ENCODE measurements at places on chromosomes 6 and 20. TPM values are rescaled to one million over a fixed set of nuclear protein-coding genes. Genes with fewer than 3 reads are reported as not detected.

EPPIN gene
- total RNA-seq = not detected

LST1 gene
- not detected for total RNA-seq

SF3B5 gene
- 135 TPM for total RNA-seq

SMIM13 gene
- total RNA-seq = 16.8 TPM

CNKSR3 gene
- total RNA-seq = 10.5 TPM

DNA sequence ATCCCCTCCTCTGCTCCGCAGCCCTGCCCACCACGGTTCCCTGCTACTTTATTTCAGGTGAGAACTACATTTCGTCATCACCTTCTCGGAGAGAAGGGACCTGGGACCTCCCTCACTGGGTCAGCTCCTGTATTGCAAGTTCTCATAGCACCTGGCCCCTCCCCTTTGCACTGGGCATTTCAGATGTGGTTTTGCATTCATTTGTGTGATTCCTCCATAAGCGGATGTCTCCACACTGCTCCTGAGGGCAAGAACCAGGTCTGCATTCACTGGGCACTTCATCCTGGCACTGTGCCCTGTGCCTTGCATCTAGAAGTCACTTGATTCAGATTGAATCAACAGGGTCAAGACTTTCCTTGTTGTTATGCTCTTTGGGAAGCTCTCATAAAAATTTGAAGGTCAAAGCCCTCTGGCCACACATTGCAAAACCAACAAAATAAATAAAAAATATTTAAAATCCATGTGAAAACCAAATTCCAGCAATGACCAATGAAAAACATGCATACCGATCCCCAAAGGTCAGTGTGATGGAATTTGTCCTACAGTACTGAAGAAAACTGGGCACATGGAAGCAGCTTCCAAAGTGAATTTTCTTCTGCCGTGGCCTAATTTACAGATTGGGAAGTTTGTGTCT is 89.1 kb upstream of the F13A1 start:
- no peak overlapping the region for H3K27ac ChIP-seq
- H3K4me3 ChIP-seq = no peak overlapping the region
- no peak for DNase-seq
- no peaks in the 10 kb centered on the region for H3K27me3 ChIP-seq
- H3K4me1 ChIP-seq = no peaks in the 10 kb centered on the region

GRCh38 chr20:44931911-44932310 is 22.1 kb downstream of the PABPC1L start:
- no peak overlapping the region for H3K4me3 ChIP-seq
- no peak overlapping the region for H3K27ac ChIP-seq
- H3K27me3 ChIP-seq = no peaks in the 10 kb centered on the region

DNA sequence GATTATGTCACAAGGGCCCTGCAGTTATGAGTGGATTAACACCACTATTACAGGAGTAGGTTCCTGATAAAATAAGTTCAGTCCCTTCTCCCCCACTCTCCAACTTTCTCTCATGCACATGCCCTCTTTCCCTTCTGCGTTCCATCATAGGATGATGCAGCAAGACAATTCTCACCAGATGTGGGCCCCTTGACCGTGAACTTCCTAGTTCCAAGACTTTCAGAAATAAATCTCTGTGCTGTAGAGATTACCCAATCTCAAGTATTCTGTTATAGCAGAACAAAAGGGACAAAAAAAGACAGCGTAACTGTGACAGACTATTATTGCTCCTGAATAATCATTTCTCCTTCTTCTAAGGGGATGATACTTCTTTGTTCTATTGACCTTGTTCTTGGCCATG is 33.8 kb upstream of the TMEM244 start:
- peaks cover 37% of the 10 kb centered on the region for H3K4me1 ChIP-seq
- H3K27me3 ChIP-seq = no peaks in the 10 kb centered on the region
- H3K4me3 ChIP-seq = no peak overlapping the region
- peak overlapping the region; percentile 48 for H3K27ac ChIP-seq
- DNase-seq = no peak
- H3K36me3 ChIP-seq = no peaks in the 10 kb centered on the region

DNA sequence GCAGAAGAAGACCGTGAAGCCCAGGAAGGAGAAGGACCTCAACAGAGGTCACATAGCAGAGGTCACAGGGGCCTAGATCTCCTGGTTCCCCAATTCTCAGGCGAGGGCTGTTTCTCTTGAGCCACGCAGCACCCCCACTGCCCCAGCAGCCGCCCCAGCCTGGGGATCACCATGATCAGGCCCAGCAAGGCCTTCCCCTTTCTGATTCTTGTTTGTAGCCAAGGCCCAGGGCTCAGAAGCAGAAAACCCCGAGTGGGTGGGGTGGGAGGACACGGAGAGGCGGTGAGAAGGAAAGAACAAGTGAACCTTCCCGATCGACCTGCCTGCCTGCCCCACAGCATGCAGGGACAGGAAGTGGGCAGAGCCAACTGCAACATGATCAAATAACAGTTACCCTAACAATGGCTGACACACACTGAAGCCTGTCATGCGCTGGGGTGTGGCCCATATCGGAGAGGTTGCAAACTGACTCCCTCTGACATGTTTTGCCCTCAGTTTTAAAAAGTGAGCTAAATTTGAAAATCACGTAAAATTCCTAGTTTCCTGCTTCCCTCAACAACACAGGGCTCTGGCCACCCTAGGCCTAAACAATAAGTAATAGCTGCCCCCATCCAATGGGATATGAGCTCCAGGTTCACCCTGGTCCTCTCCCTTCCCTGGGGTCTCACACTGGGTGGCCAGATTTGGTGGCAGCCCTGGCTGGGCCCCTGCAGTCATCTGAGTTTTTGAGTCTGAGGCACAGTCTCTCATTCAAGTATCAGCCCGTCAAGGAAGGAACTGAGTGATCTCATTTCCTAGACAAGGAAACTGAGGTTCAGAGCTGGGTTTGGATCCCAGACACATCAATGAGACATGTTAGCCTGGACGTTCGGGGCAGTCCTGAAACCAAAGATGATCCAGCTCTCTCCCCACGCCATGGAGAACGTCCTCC is 6.5 kb downstream of the PEDS1 start:
- H3K4me1 ChIP-seq = peaks cover 13% of the 10 kb centered on the region
- peak; percentile 29 for DNase-seq
- peak overlapping the region; percentile 72 for H3K27ac ChIP-seq
- no peaks in the 10 kb centered on the region for H3K27me3 ChIP-seq
- peaks cover 16% of the 10 kb centered on the region for H3K36me3 ChIP-seq

DNA sequence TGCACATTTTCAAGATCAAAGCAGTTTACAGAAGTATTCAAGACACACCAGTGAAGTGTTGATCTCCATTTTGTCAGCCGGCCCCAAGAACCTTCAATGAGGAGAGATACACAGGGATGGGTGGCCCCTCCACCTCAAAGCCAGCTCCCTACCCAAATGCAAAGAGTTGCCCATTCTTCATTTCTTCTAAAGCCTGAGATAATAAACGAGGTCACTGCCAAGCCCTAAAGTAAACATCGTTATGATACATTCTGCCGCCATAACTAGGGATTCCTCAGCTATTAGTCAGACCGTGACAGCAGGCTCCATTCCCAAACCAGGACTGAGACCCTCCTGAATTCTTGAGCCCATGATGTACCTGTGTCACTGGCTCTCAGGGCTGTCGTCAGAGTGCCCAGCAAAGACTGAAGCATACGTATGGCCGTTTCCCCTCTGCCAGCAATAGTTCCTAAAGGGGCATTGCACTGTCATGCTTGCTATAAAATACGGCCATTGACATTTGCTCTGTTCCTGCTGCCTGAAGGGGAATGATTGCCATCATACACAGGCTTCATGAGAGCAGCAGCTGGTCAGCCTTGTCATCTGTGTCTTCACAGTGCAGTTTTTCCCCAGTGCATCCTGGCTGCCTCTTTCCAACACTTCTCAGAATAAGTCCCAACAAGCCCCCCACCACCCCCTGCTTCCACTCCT is 41.7 kb downstream of the ISM1 start:
- no peak overlapping the region for H3K27ac ChIP-seq
- no peak overlapping the region for H3K4me3 ChIP-seq
- no peaks in the 10 kb centered on the region for H3K36me3 ChIP-seq
- H3K4me1 ChIP-seq = no peaks in the 10 kb centered on the region

- no peak for DNase-seq
- no peaks in the 10 kb centered on the region for H3K4me1 ChIP-seq
These were observed 285.4 kb upstream of the CHD6 start for GRCh38 chr20:41903586-41903985.

- H3K27ac ChIP-seq = peak overlapping the region; percentile 57
- peak; percentile 54 for DNase-seq
- H3K4me3 ChIP-seq = peak overlapping the region; percentile 62
These were observed 1.8 kb downstream of the CDH4 start for GRCh38 chr20:61253640-61254511.

- H3K4me1 ChIP-seq = no peaks in the 10 kb centered on the region
- DNase-seq = no peak
- H3K4me3 ChIP-seq = no peak overlapping the region
These were observed 404.4 kb downstream of the BMP2 start for GRCh38 chr20:7171911-7172310.

DNA sequence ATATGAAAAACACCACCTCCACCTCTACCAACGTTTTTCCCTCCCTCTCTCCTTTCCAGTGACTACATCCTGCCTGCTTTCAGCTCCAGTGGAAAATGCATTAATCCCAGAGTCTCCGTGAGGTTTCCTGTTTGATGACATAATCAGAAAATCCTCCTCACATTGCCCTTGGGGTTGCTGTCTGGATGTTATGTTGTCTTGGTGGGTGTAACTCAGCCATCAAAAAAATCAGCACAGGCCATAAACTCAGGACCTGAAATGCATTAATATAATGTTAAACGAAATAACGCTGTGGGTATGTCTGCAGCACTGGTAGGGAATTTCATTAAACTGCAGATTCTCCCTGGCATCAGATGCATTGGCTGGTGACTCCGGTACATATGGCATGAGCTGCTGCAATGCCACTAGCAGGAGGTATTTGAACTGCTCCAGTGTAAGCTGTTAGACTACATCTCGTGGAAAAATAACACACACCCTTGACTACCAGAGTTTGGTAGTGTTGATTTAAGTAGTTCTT is 297.8 kb downstream of the PRL start:
- no peak overlapping the region for H3K27ac ChIP-seq
- DNase-seq = peak; percentile 78
- no peak overlapping the region for H3K4me3 ChIP-seq
- H3K4me1 ChIP-seq = peaks cover 43% of the 10 kb centered on the region
- no peaks in the 10 kb centered on the region for H3K27me3 ChIP-seq

DNA sequence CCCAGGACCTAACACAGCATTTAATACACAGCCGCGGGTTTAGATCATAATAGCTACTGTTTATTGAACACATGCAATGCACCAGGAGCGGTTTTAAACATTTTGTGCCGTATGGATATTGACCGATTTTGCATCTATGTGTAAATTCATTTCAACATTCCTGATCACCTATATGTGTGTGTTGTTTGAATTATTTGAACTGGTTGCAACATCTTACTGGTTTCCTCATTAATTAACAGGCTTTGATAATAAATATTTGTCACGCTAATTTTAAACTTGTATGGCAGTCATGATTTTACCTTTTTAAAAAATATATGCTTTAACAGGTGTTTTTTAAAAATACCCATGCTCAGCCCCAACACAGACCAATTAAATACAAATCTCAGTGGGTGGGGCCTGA is 35.8 kb downstream of the CPNE5 start:
- DNase-seq = no peak
- no peak overlapping the region for H3K4me3 ChIP-seq
- no peaks in the 10 kb centered on the region for H3K4me1 ChIP-seq
- H3K27me3 ChIP-seq = no peaks in the 10 kb centered on the region
- H3K27ac ChIP-seq = no peak overlapping the region

DNA sequence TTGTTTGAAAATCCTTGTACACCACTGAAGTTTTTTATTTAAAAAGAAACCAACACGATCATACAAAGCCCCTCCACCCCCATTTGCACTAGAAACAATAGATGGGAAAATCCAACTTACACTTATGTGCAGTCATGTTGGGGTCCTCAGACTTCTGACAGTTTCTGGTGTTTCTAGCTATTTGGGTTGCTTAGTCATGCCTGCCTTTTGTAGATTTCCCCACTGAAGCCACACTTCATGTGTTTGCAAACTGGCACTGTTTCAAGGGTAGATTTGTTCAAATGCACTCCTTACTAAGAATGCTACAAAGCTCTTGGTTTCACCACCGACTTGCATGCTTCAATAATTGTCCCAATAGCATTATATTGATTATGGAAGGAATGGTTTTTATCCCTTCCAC is 1.5 kb downstream of the SH3BGRL2 start:
- no peaks in the 10 kb centered on the region for H3K36me3 ChIP-seq
- DNase-seq = no peak
- peak overlapping the region; percentile 87 for H3K4me3 ChIP-seq
- H3K27ac ChIP-seq = no peak overlapping the region
- peaks cover 13% of the 10 kb centered on the region for H3K4me1 ChIP-seq
- H3K27me3 ChIP-seq = no peaks in the 10 kb centered on the region

DNA sequence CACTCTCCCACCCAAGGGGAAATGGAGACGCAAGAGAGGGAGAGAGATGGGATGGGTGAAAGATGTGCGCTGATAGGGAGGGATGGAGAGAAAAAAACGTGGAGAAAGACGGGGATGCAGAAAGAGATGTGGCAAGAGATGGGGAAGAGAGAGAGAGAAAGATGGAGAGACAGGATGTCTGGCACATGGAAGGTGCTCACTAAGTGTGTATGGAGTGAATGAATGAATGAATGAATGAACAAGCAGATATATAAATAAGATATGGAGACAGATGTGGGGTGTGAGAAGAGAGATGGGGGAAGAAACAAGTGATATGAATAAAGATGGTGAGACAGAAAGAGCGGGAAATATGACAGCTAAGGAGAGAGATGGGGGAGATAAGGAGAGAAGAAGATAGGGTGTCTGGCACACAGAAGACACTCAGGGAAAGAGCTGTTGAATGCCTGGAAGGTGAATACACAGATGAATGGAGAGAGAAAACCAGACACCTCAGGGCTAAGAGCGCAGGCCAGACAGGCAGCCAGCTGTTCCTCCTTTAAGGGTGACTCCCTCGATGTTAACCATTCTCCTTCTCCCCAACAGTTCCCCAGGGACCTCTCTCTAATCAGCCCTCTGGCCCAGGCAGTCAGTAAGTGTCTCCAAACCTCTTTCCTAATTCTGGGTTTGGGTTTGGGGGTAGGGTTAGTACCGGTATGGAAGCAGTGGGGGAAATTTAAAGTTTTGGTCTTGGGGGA is 754 bp downstream of the TNF start:
- no peaks in the 10 kb centered on the region for H3K27me3 ChIP-seq
- no peaks in the 10 kb centered on the region for H3K36me3 ChIP-seq
- DNase-seq = peak; percentile 45
- H3K4me3 ChIP-seq = no peak overlapping the region
- H3K27ac ChIP-seq = no peak overlapping the region

DNA sequence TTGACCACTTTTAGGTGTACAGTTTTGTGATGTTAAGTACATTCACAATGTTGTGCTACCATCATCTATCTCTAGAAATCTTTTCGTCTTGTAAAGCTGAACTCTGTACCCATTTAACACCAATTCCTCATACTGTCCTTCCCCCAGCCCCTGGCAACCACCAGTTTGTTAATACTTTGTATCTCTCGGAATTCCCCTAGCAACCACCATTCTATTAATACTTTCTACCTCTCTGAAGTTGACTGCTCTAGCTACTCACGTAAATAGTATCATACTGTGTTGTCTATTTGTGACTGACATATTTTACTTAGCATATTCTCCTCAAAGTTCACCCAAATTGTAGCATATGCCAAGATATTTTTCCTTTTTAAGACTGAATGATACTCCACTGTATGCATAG is 82.3 kb upstream of the CLDN20 start:
- H3K27me3 ChIP-seq = no peaks in the 10 kb centered on the region
- no peak for DNase-seq
- H3K27ac ChIP-seq = no peak overlapping the region
- no peaks in the 10 kb centered on the region for H3K36me3 ChIP-seq
- H3K4me3 ChIP-seq = no peak overlapping the region

- peaks cover 12% of the 10 kb centered on the region for H3K4me1 ChIP-seq
- no peaks in the 10 kb centered on the region for H3K27me3 ChIP-seq
- H3K27ac ChIP-seq = no peak overlapping the region
- H3K4me3 ChIP-seq = no peak overlapping the region
- no peaks in the 10 kb centered on the region for H3K36me3 ChIP-seq
These were observed 26.5 kb downstream of the MAP1LC3A start for GRCh38 chr20:34585019-34585418.
